ENCODE measurements at places on chromosomes 2 and 18. TPM values are rescaled to one million over a fixed set of nuclear protein-coding genes. Genes with fewer than 3 reads are reported as not detected.

DNA sequence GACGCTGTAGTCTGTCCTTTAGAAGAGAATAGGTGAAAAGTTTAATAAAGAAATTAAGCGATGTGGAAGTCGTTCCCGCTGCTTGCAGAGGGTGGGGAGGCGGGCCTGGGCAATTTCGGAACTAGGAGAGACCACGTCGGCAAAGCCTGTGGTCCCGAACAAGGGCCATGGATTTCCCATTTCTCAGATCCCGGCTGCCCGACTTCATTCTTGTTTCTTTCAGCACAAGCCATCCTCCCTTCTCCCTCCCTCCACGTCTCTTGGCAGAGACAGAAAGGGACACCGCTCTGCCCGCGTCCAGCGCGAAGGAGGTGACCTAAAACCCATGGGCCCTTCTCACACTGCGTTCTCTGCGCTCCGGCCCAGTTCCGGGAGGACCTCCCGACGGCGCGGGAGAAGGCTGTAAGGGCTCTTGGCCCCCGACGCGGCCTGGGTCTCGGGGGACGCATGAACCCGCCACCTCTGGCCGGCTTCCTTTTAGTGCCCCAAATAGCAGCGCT is 2.2 kb upstream of the BCL2L11 start:
- H3K4me1 ChIP-seq = peaks cover 43% of the 10 kb centered on the region
- H3K27ac ChIP-seq = no peak overlapping the region
- no peaks in the 10 kb centered on the region for H3K36me3 ChIP-seq
- no peak overlapping the region for H3K4me3 ChIP-seq
- no peak for DNase-seq
- no peaks in the 10 kb centered on the region for H3K27me3 ChIP-seq

- H3K36me3 ChIP-seq = peaks cover 5% of the 10 kb centered on the region
- no peak for DNase-seq
- peaks cover 5% of the 10 kb centered on the region for H3K4me1 ChIP-seq
- no peak overlapping the region for H3K27ac ChIP-seq
Observed at GRCh38 chr2:64582774-64583340, 58.7 kb downstream of the AFTPH start.

Gene TLX2
- total RNA-seq = not detected

GRCh38 chr2:120293096-120294007 is 40.7 kb downstream of the RALB start:
- H3K27ac ChIP-seq = no peak overlapping the region
- no peak overlapping the region for H3K4me3 ChIP-seq
- H3K27me3 ChIP-seq = no peaks in the 10 kb centered on the region
- peaks cover 3% of the 10 kb centered on the region for H3K36me3 ChIP-seq
- DNase-seq = no peak
- no peaks in the 10 kb centered on the region for H3K4me1 ChIP-seq

DNA sequence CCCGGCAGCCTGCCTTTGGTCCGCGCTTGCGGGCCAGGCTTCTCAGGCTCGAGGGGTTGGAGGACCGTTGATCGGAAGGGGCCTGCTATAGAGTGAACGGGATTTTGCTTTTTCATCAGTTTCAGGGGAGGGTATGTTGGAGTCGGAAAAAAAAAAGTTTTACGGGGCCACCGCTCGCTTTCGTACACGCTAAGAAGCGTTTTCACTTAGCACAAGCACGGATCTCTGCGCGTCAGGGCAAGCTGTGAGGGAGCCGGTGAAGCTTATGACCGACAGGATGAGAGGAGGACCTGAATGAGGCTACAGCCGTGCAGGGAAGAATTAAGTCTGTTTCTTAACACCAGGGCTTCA is 443 bp downstream of the CPSF3 start:
- H3K4me1 ChIP-seq = peaks cover 19% of the 10 kb centered on the region
- H3K27me3 ChIP-seq = no peaks in the 10 kb centered on the region
- H3K27ac ChIP-seq = peak overlapping the region; percentile 35

Gene PSD4
- total RNA-seq = 83.4 TPM

Gene GPC1
- 30.7 TPM for total RNA-seq

Gene CHCHD5
- 23.6 TPM for total RNA-seq

GRCh38 chr2:102050854-102051391 is 59.2 kb downstream of the IL1R2 start:
- no peaks in the 10 kb centered on the region for H3K36me3 ChIP-seq
- H3K4me1 ChIP-seq = peaks cover 12% of the 10 kb centered on the region
- H3K27ac ChIP-seq = peak overlapping the region; percentile 60
- peak; percentile 59 for DNase-seq
- no peak overlapping the region for H3K4me3 ChIP-seq

GRCh38 chr2:3396920-3397559 is 17.5 kb downstream of the TRAPPC12 start:
- peaks cover 4% of the 10 kb centered on the region for H3K36me3 ChIP-seq
- H3K4me3 ChIP-seq = no peak overlapping the region
- no peaks in the 10 kb centered on the region for H3K4me1 ChIP-seq
- no peak for DNase-seq
- no peaks in the 10 kb centered on the region for H3K27me3 ChIP-seq

DNA sequence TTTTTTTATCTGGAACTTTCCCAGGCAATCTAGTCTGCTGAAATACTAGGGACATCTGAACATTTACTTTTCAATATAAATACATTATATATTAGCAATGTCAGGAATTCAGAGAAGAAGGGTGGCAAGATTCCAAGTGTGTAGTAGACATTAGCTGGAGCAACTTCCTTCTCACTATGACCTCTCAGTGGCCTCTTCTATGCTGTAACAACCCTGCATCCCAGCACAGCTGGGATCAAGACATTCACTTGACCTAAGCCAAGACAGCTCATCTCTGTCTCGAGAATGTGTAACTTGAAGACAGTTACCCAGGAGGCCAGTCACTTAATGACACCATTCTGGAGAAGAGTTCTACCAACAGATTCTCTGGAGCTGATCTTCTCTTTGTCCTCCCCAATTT is 61.7 kb upstream of the RALBP1 start:
- H3K27ac ChIP-seq = no peak overlapping the region
- no peaks in the 10 kb centered on the region for H3K36me3 ChIP-seq
- H3K4me1 ChIP-seq = no peaks in the 10 kb centered on the region
- H3K4me3 ChIP-seq = no peak overlapping the region
- no peaks in the 10 kb centered on the region for H3K27me3 ChIP-seq

Gene SCN2A
- 0.99 TPM for total RNA-seq

Gene NAT8
- not detected for total RNA-seq

GRCh38 chr18:53796040-53796729 is 428.3 kb downstream of the MBD2 start:
- no peaks in the 10 kb centered on the region for H3K27me3 ChIP-seq
- no peak overlapping the region for H3K4me3 ChIP-seq

Gene NYAP2
- not detected for total RNA-seq

DNA sequence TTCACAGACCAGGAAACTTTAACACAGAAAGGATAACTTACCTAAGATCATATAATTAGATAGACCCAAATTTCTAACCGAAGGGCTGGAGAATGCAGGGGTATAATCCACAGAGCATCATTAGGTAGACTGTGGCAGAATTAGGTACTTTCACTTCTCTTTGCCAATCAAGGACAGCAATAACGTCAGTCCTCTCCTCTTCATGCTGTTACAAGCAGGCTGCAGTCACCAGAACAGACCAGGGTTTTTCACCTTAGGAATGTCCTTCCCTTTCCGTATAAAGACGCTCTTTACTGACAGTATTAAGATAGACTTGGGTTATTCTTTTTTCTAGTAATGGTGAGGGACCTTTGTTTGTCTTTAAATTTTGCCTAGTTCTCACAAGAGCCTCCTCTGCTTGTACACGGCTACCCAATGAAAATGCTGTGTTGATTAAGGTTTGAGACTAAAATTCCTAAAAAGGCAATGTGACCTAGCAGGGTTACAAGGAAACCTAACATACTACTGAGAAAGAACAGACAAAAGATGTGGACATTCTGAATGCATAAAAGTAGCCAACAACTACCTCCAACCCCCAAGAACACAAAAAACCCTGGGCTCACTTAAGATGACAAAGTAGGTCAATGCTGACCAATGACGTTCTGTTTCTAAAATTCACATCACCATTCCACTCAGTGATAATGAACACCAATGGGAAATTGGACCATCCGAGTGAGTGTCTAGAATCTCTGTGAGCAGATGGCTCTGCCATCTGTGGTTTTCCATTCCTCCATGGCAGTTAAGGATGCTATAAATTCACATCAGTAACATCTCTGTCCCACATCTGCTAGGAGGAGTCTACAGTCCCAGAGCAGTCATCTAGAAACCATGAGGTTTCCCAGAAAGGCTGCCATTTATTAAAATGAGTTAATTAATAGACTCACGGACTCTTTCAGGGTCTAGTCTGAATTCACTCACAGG is 2.1 kb downstream of the PDIA6 start:
- peak overlapping the region; percentile 95 for H3K27ac ChIP-seq
- no peak overlapping the region for H3K4me3 ChIP-seq
- H3K4me1 ChIP-seq = peaks cover 44% of the 10 kb centered on the region
- DNase-seq = no peak

- no peaks in the 10 kb centered on the region for H3K4me1 ChIP-seq
- no peak overlapping the region for H3K27ac ChIP-seq
- H3K4me3 ChIP-seq = no peak overlapping the region
Observed at GRCh38 chr2:170224692-170225294, 46.8 kb downstream of the MYO3B start.

DNA sequence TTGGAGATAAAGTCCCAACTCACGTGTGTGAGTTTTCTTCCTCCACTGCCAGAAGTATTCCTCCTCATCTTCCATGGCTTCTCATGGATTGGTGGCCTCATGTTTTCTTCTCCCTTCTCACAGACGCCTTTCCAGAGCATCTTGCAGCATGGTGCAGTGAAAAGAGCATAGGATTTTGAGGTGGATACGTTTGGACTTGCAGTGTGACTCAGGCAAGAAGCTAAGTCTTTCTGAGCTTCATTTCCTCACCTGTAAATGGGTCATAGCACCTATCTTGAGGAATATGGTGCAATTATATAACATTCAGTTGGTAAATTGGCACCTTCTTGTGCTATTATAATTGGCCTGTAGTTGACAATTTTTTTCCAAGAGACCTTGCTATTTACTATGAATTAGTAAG is 247.6 kb downstream of the RDH14 start:
- no peaks in the 10 kb centered on the region for H3K36me3 ChIP-seq
- no peak overlapping the region for H3K27ac ChIP-seq
- no peak overlapping the region for H3K4me3 ChIP-seq
- no peak for DNase-seq
- peaks cover 3% of the 10 kb centered on the region for H3K4me1 ChIP-seq

GRCh38 chr18:38545071-38545470 is 979.5 kb upstream of the CELF4 start:
- H3K36me3 ChIP-seq = no peaks in the 10 kb centered on the region
- no peaks in the 10 kb centered on the region for H3K4me1 ChIP-seq
- H3K27me3 ChIP-seq = no peaks in the 10 kb centered on the region
- DNase-seq = no peak

- no peak overlapping the region for H3K27ac ChIP-seq
- H3K36me3 ChIP-seq = no peaks in the 10 kb centered on the region
- no peak for DNase-seq
- H3K4me3 ChIP-seq = no peak overlapping the region
- H3K4me1 ChIP-seq = no peaks in the 10 kb centered on the region
Observed at GRCh38 chr2:151083856-151084795, 177.5 kb downstream of the RBM43 start.

- DNase-seq = no peak
- H3K4me1 ChIP-seq = no peaks in the 10 kb centered on the region
- no peaks in the 10 kb centered on the region for H3K36me3 ChIP-seq
- no peak overlapping the region for H3K4me3 ChIP-seq
- H3K27ac ChIP-seq = no peak overlapping the region
Observed at GRCh38 chr2:60745330-60745729, 10.7 kb upstream of the PAPOLG start.

Gene AQP12B
- 328 TPM for total RNA-seq

DNA sequence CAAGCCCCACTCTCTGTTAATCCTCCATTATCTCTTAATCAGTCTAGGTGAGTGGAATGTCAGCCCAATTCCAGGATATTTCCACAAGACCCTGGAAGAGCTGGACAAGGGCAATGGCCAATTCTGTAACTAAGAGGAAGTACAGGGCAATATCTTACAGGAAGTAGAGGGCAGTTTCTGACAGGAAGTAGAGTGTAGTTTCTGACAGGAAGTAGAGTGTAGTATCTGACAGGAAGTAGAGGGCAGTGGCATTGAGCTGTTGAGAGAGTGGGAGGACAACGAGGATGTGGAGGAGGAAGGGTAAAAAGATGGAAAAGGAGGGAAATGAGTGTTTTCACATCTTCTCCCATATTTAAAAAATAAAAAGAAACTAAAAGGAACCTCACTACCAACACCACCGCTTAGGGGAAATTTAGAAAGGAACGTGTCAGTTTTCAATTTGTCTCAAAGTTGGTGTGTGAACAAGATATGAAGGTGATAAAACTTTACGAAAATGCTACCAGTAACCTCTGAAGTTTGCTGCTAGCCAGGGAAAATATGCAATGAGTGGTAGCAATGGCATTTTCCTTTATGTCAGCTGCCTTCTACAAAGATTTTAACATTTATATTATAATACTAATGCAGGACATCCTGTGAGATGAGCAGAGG is 430.9 kb upstream of the HNRNPA3 start:
- H3K36me3 ChIP-seq = no peaks in the 10 kb centered on the region
- DNase-seq = no peak
- H3K27ac ChIP-seq = no peak overlapping the region
- H3K4me1 ChIP-seq = no peaks in the 10 kb centered on the region

DNA sequence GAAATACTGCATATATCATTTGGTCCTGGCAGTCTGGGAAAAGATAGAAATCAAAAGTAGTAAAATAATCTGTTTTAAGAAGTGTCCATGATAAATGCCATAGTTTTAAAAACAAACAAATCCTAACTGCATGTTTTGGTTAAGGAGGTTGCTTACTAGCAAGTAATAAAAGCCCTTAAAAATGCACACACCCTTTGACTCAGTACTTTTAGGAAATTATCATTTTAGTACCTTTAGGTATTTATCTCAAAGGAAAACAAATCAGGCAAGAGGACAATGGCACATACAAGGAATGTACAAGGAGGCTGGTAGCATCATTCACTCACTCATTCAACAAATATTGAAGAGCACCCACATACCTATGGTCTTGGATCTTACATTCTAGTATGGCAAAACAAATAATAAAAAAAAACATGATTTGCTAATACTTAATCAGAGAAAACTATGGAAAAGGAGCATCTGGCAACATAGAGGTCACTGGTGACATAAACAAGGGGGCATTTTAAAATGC is 67.6 kb downstream of the OLA1 start:
- no peak for DNase-seq
- no peaks in the 10 kb centered on the region for H3K4me1 ChIP-seq
- H3K4me3 ChIP-seq = no peak overlapping the region
- H3K27ac ChIP-seq = no peak overlapping the region

DNA sequence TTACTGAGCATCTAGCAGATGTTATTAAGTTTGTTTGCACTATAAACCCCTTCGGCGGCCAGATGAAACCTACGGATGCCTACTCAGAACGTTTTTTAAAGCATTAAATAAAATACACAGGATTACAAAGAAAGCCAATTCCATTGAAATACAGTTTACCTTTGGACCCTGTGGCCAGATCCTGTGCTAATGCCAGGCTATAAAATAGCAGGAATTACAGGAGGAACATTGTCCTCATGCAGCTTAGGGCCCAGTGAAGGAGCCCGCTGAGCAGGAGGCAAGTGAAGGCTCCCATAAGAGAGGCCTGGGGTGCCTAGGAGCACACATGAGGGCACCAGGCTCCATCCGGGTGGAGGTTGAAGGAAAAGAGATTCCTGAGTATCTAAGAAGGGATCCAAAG is 310.4 kb downstream of the MTX2 start:
- H3K27ac ChIP-seq = no peak overlapping the region
- H3K36me3 ChIP-seq = no peaks in the 10 kb centered on the region
- no peak for DNase-seq
- no peaks in the 10 kb centered on the region for H3K27me3 ChIP-seq

Data from body of pancreas (tissue), 4 donors.